ENCODE measurements at places on chromosomes 4 and X.

- DNase-seq = no peak
Observed at GRCh38 chr4:62252728-62253127, 1052.6 kb downstream of the ADGRL3 start.

- no peak for DNase-seq
Observed at GRCh38 chr4:119299741-119300100, 22.2 kb downstream of the FABP2 start.

- DNase-seq = no peak
Observed at GRCh38 chr4:25956260-25956659, 42.2 kb downstream of the SMIM20 start.

- DNase-seq = no peak
Observed at GRCh38 chr4:168830777-168831512, 179.1 kb downstream of the CBR4 start.

DNA sequence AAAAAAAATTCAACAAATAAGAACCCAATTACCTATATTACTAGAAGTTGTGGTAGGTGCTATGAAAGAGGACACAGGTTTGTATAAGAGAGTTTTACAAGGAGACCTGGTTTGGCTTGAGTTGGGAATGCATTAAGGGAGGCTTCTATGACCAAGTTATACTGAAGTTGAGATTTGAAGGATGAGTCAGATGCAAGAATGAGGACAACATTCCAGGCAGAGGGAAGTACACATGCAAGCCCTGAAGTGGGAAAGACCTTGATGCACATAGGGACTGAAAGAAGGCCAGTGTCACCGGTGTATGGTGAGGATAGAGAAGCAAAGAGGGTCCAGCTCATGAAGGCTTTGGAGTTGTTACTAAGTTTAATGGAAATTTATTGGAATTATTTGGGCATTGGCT is 52.2 kb downstream of the ANK2 start:
- no peak for DNase-seq

- DNase-seq = no peak
Observed at GRCh38 chr4:169791062-169791461, 33.3 kb upstream of the HPF1 start.

DNA sequence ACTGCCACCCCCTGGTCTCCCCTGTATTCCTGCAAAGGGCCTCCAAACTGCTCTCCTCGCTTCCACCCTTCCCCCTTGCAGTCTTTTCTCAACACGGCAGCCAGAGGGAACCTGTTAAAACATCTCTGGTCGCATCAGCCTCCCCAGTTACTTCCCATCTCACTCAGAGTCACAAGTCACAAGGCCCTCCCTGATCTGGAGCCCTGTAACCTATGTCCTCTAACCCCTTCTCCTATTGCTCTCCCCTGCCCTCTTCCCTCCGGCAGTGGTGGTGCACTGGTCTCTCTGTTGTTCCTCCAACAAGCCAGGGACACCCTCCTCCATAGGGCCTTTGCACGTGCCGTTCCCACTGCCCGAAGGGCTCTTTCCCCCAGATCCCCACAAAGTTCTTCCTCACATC is 73.2 kb downstream of the SH3KBP1 start:
- no peak for DNase-seq

- no peak for DNase-seq
Observed at GRCh38 chr4:33537527-33537926, 2706.8 kb downstream of the ARAP2 start.

GRCh38 chr4:73832651-73833237 is 3.7 kb upstream of the CXCL6 start:
- DNase-seq = peak; percentile 83

DNA sequence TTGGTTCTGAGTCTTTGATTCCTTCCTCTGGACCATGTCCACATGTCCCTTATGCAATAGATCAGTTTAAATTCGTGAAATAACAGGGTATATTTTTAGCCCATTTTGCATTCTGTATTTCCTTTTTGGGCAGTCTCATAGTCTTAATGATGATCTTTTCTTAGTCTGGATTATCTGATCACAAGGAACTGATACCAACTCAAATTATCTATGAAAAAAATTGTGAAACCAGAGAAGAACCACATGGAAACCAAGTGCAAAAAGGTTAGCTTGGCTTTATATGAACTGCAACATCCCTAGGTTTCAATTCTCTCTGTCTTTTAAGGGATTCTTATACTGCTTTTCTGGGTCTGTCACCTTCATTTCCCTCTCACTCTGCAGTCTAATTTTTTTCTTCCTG is 608.6 kb upstream of the AADAT start:
- no peak for DNase-seq

- DNase-seq = no peak
Observed at GRCh38 chr4:106679063-106679462, 310.5 kb upstream of the GIMD1 start.

- DNase-seq = no peak
Observed at GRCh38 chr4:48439988-48440387, 43.2 kb upstream of the SLC10A4 start.

DNA sequence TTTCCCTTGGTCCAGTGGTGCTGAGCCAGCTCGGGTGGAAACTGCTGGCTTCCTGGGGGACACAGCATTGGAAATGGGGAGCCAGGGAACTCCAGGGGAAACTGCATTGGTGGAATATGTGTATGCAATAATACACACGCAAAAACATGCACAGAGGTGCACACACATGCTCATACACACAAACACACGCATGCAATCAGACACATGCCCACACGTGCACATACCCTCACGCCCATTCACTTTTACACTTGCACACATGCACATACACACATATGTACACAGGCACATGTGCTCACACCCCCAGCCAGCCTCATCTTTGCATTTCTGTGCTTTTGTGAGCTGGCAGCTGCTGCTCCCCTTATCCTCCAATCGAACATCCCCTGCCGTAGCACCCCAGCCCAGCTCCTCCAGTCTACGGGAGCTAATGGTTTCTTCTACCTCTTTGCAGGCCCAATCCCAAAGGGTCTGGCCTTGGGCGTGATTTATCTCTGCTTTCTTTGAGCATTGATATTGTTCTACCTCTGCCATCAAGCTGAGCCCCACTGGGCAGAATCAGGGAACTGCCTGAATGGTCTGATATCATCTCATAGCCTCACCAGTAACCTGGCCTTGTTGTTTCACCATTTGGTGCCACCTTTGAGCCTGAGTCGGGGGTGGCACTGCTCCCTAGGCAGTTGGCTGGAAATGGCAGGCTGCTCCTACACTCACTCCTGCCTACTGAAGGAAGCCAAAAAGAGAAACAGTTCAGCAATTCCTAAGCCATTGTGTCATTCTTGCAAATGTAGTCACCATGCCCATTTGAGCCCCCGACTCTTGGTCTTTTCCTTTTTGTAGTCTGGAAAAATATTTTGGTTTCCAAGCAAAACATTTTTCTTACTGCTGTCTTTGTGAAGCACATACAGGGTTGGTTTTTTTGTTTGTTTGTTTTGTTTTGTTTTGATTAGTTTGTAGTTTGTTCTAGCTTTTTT is 104.4 kb upstream of the MAMLD1 start:
- DNase-seq = no peak

DNA sequence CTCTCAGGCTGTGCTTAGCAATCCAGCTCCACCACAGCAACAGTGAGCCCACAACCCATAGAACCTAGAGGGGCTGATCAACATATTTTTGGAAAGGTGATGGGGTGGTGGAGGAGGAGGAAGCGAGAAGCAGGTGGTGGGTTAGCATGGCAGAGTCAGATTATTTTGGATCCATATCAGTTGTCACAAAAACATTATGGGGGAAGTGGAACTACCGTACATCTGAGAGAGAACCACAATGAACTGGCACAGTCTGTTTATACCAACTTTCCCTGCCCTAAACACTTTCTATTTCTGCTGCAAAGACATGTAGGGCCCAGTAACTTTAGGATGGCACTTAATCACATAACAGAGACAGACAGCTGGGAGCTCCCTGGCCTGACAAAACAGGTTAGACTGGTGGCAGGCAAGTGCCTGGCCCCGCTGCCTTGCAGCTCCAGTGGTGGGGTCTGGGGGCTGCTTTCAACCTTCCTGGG is 4.3 kb downstream of the SLC9A7 start:
- no peak for DNase-seq

DNA sequence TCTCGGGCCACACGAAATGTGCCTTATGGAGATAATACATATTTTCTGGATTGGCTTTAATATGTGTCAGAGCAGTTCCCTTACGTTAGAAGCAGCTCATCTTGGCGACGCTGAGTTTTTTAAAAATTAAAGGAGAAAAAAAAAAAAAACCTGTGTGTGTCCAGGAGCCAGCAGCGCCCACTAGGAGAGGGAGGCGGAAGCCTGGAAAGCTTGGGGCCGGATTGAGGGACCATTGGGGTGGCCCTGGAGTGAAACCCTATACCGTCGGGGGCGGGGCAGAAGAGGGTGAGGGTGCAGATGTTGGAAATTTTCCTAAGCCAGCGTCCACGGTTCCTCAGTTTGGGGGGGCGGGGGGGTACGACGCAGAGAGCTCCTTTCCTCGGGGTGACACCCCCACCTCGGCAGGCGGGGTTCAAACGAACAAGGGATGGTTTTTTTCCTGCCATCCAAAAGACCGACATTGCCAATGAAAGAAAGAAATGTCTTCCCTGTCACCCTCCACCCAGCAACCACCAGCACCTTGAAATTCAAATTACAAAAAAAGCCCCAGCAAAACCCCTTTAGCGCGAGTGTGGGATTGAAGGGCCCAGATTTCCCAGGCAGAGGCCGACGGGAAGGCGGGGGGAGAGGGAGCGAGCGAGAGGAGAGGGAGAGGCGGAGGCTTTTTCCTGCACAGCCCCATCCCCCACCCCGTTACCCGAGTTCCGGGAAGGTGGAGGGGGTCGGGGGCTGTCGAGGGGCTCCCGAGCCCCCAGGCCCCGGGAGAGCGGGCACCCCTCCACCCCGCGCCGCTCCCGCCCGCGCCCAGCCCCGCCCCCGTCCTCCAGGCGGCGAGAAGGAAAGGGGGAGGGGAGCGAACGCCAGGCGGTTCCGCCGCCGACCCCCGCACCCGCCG is 859 bp downstream of the SMARCA1 start:
- peak; percentile 47 for DNase-seq

DNA sequence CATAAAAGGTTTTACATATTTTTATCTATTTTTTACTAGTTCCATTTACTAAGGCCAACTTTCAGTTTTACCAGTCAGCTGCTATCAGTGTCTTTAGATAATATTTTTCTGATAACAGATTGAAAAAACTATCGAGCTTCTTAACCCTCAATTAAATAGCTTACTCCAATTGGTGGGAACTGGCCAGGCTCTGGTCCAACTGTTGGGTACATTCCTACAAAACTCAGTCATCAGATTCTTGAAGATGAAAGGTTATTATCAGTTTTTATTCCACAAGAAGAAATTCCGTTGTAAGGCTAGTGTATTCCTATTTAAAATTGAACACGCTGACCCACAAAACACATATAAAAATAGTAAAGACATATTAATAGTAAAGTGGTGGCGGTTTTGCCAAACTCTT is 346.2 kb downstream of the MAPK10 start:
- DNase-seq = no peak
